ENCODE measurements at places on chromosomes 16 and 17.

DNA sequence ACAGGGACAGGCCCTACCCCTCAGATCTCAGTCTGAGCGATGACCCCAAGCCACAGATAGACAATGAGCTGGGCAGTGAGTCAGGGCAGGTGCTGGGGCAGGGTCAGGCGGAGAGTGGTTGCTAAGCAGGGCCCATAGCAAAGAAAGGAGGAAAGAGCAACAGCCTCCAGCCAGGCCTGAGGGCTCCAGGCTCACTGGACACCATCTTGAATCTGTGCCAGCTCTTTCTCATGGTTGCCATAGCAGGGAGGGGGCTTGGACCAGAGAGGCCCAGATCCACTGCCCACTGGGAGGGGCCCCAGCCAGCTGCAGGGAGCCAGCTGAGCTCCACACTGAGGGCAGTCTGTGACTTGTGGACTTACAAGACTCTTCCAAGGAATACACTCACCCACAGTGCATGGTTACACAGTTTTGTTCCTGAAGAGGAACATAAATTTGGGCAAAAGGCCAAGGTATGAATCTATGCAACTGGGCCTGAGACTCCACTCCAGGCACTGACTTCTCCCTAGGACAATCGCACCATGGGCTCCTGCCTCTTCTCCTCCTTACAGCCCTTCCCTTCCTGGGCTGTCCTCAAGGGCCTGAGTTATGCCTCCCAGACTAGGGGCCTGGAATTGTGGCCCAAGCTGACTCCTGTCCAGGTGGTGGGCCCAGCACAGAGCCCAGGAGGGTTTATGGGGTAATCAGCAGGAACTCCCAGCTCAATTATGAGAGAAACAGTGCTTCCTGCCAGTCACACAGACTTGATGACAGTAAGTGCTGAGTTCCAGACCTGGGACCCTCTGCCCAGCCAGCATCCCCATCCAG lies 59.9 kb downstream of the BEAN1 start:
- H3K27me3 ChIP-seq = peaks cover 31% of the 10 kb centered on the region
- peaks cover 16% of the 10 kb centered on the region for H3K4me1 ChIP-seq
- H3K4me3 ChIP-seq = no peak overlapping the region
- DNase-seq = no peak
- H3K36me3 ChIP-seq = no peaks in the 10 kb centered on the region

DNA sequence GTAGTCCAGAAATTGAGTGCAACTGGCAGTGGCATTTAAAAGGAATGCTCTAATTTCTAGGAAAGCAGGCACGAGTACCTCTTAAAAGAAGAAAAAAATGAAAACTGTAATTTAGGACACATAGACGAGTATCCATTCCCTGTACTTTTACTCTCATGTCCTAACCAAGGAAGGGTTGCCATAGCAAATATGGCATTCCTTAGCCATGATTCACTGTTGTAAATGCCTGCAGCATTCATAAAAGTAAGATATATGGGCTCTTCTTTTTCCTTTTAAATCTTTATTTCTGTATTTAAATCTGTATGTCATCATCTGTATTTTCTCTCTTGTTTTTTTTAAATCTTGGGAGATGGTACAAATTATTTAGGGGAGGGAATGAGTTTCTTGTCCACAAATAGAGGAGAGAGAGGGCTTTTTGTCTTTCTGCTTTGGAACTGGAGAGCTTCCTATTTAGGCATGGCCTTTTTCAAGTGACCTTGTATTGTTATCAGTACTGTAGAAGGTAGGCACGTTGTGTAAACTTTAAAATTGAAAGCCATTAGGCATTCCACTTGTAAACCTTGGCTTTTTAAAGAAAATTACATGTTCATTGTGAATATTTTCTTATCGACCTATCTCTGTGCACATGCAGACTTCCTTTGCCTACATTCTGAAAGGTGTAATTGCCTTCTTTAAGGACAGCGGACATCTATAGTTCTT lies 50.0 kb downstream of the TENT4B start:
- H3K36me3 ChIP-seq = peaks cover 2% of the 10 kb centered on the region
- no peak overlapping the region for H3K4me3 ChIP-seq
- H3K27me3 ChIP-seq = no peaks in the 10 kb centered on the region
- peak overlapping the region; percentile 9 for H3K27ac ChIP-seq
- DNase-seq = no peak

DNA sequence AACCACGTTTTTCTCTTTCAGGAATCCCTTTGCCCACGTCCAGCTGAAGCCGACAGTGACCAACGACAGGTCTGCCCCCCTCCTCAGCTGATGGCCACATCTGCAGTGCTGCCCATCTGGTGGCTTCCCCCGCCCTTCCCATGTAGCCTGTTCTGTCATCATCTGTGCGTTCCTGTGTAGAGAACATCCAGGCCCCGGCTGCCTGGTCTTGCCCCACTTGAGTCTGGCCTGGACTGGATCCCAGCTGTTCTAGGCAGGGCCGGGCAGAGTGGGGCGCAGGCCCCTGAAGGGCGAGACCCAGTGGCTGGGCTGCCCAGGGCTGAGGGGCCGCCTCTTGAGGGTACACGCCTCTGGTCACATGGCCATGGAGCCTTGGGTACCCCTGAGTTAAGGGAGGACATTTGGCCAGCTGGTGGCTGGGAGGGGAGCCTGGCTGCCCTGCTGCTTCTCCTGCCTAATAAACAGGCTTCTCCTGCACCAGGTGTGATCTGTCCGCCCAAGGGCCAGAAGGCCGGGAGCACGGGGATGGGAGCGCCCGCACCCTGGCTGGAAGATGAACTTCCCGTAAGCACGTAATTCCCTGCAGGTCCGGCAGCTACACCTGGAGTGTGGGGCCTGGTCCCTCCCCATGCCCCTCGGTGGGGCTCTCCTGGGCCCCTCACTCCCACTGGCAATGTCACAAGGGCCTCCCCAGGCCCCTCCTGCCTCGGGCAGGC lies 49.4 kb upstream of the PVALEF start:
- peaks cover 17% of the 10 kb centered on the region for H3K27me3 ChIP-seq
- DNase-seq = no peak
- H3K36me3 ChIP-seq = no peaks in the 10 kb centered on the region
- H3K4me1 ChIP-seq = peaks cover 3% of the 10 kb centered on the region
- no peak overlapping the region for H3K27ac ChIP-seq

GRCh38 chr17:50977487-50978159 lies 111.5 kb upstream of the TOB1 start:
- H3K27ac ChIP-seq = peak overlapping the region; percentile 88
- H3K36me3 ChIP-seq = peaks cover 45% of the 10 kb centered on the region
- H3K4me1 ChIP-seq = peaks cover 19% of the 10 kb centered on the region
- no peaks in the 10 kb centered on the region for H3K27me3 ChIP-seq
